Ureter (tissue), 1 donor: ENCODE measurements at places on chromosomes 1 and 21.
A peak's percentile ranks its signal among the peaks of the same experiment; 100 is the strongest.

DNA sequence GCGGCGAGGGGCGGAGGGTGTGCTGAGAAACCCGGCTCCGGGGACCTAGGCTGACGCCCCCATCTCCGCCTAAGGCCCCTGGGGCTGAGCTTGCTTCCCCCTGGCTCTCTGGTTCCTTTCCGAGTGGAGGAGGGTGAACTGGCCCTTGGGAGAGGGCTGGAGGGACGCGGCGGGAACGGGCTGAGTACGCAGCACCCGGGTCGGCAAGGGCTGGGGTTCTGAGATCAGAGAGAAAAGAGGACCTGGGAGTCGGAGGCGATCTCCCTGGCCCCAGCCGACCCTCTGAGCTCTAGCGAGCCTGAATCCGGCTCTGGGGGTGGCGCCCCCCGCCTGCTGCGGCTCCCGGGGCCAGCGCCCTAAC lies 270.8 kb downstream of the FOXD2 start:
- DNase-seq = no peak

DNA sequence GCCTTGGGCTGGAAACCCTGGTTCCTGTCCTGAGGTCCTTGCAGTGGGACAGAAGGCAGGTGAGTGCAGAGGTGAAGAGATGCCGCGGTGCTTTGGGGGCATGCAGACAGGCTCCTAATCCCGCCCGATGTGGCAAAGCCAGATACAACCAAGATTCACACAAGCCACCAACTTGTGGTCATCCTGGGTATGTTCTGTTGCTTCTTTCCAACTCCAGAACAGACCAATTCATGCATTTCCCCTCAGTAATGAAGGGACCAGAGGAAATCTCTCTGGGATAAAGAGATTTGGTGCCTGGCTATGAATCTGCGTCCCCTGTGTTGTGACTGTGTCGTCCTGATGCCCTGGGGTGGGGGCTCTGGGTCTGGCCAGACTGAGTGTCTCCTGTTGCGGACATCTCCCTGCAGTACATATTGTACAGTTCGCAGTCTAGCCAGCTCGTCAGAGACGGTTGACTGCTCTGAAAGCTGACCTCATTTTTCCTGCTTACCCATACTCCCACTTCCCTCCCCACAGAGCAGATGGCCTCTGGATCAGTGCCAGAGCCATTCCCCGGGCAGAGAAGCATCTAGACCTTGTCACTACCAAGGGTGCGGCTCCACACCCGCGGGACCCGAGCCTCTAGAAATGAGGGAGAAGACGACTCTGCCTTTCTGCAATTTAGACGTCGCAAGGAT lies 216.3 kb downstream of the KIF26B start:
- DNase-seq = no peak

DNA sequence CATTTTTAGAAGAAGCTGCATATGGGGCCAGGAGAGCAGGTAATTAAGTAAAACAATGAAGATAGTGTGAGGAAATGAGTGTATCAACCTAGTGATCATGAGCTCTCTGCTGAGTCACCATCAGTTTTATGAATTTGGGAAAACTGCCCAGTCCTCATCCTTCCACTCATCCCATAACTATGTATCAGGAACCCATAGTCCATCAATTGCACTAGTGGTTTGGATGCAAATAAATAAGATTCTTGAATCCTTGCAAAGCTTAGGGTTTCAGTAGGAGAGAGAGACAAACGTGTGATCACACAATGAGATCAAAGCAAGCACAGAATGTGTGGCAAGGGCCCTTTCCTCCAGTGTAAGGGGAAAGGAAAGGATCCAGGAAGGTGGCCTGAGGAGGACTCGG lies 145.6 kb downstream of the ZZZ3 start:
- no peak for DNase-seq

- DNase-seq = no peak
These were observed 130.6 kb downstream of the TGFB2 start for GRCh38 chr1:218475699-218476098.

DNA sequence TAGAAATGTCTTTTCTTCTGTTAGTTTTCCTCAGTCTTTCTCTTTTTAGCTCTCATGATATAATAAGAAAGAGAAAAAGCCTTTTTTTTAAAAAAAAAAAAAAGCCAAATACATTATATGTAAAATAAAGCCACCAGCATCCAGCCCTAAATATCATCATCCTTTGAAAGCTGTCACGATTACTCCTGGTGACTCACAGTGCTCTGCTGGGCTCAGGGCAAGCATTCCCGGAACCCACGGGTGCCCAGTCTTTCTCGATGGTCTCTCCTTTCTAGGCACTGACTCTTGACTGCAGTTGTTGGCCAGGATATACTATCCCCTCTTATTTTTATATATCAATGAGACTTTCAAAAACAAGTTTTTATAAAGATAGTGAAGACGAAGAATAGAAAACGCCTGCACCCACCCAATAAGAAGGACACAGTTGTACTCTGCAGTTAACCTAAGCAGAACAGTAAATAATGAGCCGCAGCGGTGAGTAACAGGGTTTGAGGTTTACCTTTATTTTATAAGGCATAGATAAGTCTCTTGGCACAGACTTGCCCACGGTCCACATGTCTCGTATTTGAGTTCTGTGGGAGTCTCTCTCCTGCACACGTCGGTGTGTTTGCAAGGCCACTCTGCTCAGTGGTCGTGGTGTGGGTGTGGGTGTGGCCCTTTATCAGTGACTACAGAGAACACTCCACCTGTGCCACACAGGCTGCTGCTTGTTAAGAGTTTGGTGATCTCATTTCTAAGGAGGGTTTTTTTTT lies 15.7 kb upstream of the MX2 start:
- no peak for DNase-seq

DNA sequence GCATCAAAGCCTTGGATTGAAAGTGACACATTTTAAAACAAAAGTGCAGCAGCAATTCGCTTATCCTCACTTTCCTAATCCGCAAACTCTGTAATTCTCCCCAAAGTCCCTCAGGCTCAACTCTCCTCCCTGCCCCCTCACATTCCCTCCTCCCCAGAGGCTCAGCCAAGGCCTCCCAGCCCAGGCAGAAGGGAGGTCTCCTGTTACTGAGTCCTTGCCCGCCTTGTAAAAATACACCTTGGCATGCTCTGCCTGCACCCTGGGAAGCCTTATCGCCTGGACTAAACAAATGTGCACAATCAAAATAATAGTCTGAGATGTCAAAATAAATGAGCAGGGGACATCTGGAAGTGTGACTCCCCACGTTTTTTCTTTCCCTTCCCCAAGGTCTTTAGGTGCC lies 109.7 kb downstream of the PLXNA2 start:
- DNase-seq = no peak

DNA sequence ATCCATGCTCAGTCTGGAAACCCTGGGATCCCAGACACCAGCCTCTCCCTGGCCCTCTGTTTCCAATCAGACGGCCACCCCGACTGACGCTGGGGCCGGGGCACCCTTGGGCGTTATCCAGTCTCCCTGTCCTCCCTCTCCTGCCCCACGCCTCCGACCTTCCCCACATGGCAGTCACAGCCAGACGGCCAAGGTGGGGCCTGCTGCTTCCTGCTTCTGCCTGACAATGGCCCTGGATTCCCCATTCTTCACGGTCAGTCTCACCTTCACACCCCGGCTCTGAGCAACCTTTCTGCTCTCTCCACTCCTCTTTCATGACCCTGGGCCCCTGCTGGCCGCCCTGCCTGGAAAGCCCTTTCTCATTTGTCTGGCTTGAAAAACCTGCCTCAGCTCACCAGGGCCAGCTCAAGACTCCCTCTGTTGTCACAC lies 6.6 kb downstream of the GNG4 start:
- DNase-seq = no peak

- no peak for DNase-seq
These were observed 203.9 kb downstream of the ZNF326 start for GRCh38 chr1:90198616-90199332.

- no peak for DNase-seq
These were observed 774.5 kb upstream of the NEGR1 start for GRCh38 chr1:73056826-73057225.

GRCh38 chr1:163068716-163069115 lies 445 bp upstream of the RGS4 start:
- no peak for DNase-seq

- DNase-seq = no peak
These were observed 143.0 kb downstream of the KAZN start for GRCh38 chr1:14741532-14741931.

DNA sequence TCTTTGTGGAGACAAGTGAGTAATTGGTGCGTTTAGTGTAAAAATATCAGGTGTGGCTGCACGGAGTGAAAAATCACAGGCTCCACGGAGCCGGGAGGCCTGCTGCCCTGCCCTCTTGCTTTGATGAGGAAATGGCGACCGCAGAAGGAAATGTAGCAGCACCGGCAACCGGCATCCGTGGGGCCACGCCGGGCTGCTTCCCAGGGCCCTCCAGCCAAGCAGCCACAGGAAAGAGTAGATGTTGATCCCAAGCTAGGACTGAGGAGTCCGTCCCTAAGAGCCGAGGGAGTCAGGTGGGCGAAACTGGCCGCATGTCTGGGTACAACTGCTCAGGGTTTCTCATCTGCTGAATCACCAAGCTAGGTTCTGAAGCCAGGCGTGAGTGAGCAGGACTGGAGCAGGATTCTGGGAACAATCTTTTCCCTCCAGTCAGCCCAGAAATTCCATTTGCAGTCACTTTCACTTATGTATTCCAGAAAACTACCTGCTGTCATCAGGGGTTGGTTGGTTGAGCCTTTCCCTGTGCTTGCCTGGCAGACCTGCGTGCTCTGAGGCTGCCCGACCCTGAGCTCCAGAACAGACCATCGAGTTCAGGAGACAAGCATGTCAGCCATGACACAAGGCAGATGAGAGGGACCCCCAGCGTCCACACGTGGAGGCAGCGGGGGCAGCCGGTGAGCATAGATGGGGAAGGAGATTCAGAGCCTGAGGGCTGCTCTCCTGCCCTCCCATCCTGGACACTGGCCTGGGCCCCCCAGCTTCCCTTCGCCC lies 5.8 kb upstream of the ITGB2 start:
- no peak for DNase-seq

GRCh38 chr1:62901650-62902049 lies 117.7 kb downstream of the ATG4C start:
- DNase-seq = no peak

DNA sequence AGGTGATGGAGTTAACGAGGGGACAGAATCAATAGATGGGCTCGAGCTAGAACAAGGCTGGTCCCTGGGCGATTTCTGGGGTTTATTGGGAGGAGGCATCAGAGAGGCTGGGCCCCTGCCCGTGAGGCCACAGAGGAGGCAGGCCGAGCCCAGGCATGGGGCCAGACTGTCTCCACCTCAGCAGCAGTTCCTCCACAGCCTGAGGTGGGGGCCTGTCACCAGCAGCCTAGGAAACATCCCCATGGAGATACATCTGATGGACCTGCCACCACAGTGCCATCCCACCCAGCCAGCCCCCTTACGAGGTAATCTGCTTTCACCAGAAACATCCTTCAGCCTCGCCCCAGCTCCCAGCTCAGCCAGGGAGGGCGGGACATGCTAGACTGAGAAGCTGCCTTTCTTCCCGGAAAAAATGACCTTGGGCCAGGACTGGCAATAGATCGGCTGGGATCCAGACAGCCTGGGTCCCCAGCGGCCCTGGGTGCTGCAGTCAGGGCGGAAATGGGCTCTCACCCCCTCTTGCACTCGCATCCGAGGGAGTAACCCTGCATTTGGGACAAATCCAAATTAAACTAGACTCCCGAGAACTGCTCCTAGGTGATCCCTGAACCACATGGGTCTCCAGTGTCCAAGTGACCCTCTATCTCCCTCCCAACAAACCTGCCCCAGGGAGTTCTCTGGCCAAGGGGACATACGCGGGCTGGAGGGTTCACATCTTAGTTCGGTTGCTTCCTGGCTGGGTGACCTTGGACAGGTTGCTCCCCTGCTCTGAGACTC lies 10.0 kb upstream of the EPHA8 start:
- DNase-seq = no peak

GRCh38 chr1:29786195-29786594 lies 549.9 kb downstream of the PTPRU start:
- DNase-seq = no peak

DNA sequence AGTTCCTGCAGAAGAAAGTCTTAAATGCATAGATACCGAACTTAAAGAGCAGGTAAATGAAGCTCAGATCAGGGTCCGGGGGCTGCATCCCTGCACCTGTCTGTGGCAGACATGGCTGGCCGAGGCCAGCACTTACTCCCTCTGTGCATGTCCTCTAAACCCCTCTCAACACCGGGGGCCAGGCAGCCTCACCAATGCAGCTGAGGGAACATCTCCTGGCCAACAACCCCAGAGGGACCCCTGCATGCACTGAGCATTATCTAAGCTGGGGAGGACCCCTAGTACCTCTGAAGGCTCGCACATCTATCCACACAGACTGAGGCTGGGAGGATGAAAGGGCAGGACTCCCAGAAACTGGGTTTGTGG lies 18.4 kb downstream of the TTC34 start:
- DNase-seq = peak; percentile 34

DNA sequence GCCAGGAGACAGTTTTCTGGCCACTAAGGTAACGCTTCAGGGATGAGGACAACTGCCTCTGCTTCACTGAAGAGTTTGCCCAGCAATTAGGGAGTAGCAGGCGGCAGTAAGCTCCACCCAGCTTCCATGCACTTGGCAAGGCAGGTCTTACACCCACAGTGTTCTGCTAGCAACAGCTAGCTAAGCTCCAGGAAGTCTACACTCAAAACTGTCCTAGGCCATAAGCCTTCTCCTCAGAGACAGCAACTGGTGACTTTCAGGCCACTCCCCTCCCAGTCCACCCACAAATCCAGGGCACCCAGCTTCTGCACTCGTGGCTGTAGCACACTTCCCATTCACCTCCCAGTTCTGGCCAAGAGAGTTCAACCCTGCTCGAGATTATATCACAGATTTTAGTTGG lies 47.3 kb downstream of the KMO start:
- DNase-seq = no peak

- DNase-seq = no peak
These were observed 66.2 kb downstream of the SGIP1 start for GRCh38 chr1:66599899-66600737.

- DNase-seq = peak; percentile 63
These were observed 222.4 kb upstream of the B3GALT2 start for GRCh38 chr1:193408782-193409293.

DNA sequence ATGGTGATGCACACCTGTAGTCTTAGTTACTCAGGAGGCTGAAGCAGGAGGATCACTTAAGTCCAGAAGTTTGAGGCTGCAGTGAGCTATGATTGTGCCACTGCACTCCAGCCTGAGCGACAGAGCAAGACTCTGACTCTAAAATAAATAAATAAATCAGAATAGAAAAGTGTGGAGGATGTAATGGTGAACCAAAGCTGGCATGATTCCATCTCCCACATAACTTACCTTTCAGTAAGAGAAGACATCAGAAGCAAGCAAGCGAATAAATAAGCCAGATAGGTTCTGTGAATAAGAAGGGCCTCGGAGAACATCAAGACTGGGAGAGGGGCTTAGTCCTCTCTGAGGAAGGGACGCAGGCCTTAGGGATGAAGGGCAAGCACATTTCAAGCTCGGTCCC lies 59.5 kb downstream of the TOMM20 start:
- no peak for DNase-seq
